ENCODE measurements at places on chromosomes 1 and 21.
A peak's percentile ranks its signal among the peaks of the same experiment; 100 is the strongest.

DNA sequence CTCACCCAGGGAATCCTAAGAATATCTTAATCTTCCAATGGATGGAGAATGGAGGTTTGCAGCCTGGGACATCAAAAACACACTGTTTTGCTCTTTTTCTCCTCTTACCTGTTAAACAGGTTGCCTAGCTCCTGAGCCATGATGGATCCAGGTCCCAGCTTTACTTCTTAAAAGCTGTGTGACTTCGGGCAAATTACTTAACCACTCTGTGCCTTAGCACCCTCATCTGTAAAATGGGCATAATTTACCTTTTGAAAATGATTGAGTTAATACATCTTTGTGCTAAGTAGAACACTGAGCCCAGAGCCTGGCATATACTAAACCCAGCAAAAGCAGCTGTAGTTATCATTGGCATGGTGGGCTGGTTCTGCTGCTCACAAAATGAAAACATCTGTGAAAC lies 10.2 kb downstream of the COQ8A start:
- no peak for DNase-seq

DNA sequence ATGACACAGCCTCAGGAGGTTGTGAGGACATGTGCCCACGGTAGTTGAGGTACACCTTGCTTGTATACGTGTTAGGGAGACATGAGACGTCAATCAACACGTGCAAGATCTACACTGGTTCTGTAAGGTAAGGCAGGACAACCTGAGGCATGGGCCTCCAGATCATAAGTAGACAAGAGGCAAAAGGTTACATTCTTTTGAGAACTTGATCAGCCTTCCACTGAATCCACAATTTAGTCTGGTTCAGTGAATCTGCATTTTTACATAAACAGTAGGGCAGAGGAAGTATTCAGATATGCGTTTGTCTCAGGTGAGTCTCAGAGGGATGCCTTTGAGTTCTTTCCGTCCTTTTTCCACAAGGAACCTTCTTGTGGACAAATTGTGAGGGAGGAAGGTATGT lies 348.9 kb downstream of the ASTN1 start:
- DNase-seq: no peak

GRCh38 chr1:7366955-7367665 lies 404.0 kb upstream of the VAMP3 start:
- DNase-seq: no peak

DNA sequence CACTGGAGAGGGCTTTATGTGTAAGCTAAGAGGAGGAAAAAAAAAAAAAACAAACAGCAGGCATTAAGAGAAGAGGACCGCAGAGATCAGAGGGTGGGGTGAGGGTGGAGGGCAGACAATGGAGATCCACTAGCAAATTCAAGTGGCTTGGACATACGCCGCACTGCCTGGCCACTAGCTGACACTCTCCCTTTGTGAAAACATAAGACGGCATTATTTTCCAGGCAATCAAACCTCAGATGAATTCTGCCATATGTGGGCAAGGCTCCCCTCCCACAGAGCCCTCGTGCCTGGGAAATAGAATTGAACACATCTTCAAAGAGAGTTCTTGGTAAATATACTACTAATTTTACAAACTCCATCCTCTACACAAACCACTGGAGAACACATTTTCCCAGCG lies 53.6 kb downstream of the ERG start:
- no peak for DNase-seq

- DNase-seq: no peak
These were observed 52.7 kb upstream of the DIRAS3 start for GRCh38 chr1:68103011-68103545.

DNA sequence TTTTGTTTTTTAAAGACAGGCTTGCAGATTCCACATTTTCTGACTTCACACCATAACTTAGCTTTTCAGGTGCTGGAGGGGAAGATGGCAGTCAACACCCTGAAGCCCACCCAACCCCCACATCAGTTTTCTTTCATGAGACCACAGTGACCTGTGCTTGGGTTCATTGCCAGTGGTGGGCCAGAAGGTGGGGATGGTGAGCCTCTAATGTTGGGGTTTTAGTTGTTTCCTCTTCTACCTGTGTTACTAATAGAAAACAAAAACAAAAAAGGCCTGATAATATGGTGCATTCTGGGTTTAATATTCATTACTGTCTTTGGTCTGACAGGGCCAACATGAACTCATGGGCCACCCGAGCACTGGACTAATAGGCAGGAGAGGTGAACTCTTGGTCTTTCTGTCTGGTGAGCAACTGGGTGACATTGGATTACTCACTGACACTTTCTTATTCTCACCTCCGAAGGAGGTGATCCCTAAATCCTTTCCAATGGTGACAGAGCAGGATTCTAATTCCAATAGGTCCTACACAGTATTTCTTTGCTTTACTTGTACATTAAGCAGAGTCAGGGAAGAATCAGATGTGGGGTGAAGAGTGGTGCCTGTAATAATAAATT lies 132.8 kb downstream of the CLIC6 start:
- DNase-seq: peak; percentile 30

DNA sequence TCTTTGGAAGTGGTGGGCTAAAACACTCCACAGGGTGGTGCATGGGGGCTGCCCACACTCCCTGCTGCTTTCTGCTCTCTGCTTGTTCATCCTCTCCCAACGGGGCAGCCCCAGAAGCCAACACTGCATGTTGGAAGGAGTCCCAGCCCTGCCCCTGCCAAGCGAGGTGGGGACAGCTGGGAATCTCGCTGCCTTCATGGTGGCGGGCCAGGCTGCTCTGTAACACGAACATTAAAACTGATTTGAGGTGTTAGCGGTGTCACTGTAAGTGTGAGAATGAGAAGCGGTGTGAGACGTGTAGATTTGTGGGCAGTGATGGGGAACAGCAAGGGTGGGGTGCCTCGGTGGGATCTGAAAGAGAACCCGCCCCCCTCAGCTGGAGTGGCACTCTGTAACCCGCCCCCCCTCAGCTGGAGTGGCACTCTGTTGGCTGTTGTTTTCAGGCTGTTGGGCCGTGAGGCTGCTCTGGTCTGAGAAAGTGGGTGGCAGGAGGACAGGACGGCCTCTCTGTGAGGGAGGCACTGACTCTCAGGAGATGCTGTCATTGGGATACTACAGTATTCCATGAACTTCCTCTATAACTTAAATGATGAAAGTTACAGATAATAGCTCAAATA lies 80.9 kb downstream of the PCBP3 start:
- no peak for DNase-seq

- DNase-seq: no peak
These were observed 1185.9 kb upstream of the B3GALT2 start for GRCh38 chr1:194372266-194372665.

DNA sequence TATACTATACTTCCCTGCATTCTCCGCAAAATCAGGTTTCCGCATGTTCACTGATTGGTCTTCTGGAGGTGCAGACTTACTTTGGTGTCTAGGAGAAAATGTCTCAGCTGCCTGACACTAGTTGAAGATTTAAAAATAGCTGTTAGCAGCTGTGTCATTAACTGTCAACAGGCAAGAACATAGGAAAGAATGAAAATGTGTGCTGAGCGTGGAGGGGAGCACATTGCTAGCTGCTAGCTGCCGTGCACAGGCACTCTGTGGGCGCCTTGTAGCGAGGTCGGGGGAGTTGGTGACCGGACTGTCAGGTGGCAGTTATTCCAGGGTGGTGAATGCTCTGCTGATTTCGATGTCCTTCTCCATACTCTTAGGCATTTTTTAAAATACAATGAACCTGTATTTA lies 5.2 kb downstream of the FAAH start:
- DNase-seq: no peak

GRCh38 chr1:2934642-2935081 lies 86.6 kb upstream of the ACTRT2 start:
- no peak for DNase-seq

DNA sequence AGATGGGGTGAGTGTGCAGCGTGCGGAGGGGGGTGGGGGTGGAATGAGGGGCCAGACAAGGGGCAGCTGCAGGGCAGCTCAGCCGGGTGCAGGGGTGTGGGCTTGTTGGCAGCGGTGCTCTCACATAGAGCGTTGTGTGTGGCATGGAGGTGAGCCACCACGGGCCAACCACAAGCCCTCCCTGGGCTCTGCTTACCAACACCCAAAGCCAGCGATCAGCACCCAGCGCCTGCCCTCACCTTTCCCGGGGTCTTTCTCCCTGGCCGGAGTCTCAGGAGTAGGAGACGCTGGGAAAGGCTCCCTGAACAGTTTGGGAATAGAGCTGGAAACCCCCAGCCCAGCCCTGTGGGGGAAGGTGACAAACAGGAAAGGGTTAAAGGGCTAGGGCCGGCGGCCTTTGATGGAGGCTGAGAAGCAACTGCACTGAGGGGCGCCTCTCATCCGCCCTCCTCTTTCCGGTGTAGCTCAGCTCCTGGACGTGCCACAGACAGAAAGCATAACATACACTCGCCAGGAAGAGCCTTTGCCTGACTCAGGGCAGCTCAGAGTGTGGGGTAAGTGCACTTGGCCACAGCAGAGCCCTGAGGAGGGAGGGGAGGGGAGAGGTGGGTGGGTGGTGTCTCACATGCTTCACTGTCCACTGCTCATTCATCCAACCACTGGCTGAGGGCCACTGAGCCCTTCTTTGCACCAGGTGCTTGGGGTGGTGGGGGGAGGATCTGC lies 577 bp downstream of the IKBKE start:
- peak; percentile 72 for DNase-seq

DNA sequence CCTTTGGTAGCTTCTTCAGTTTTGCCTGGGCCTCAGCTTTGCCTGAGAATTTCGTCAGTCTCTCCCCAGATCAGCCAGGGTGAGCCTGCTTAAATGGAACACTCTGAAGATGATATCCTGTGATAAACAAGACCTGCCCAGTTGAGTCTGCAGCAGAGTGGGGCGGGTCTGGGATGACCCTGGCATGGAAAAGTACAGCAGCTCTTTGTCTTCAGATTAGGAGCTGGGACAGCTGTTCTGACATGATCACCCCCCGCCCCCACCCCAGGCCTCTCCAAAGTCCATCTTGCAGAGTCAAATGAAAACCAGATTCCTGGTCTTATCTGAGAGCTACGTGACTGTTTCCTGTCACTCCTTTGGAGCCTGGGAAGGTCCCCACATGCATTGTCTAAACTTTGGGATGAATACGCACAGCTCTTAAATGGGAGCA lies 2.2 kb upstream of the TMEM51 start:
- DNase-seq: no peak

DNA sequence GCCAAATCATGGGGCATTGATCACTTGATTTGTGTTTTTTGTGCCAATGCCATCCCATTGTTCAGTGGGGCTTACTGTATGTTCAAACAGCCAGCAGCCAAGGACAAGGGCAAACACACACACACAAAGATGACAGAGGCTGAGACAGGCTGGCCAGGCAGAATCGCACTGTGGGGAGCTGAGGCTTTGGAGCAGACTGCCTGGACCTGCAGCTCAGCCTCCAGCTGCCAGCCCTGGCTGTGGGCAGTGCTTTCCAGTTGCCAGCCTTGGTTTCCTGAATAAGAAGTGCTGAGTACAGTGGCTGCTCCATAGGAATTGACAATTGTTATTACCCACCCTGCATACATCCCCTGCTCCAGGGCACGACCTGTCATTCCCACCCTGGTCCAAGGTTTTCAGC lies 16.9 kb upstream of the PCP4 start:
- DNase-seq: no peak

GRCh38 chr1:208333676-208334075 lies 89.5 kb upstream of the PLXNA2 start:
- DNase-seq: no peak

GRCh38 chr1:8122160-8122476 lies 96.0 kb upstream of the ERRFI1 start:
- DNase-seq: no peak

- no peak for DNase-seq
These were observed 344.6 kb upstream of the LYPLAL1 start for GRCh38 chr1:218829097-218829496.

GRCh38 chr1:109975718-109976117 lies 8.8 kb upstream of the AHCYL1 start:
- peak; percentile 89 for DNase-seq

- peak; percentile 65 for DNase-seq
These were observed 60.6 kb downstream of the NAV1 start for GRCh38 chr1:201599548-201599947.
